ENCODE measurements at places on chromosomes 2 and 18.
A peak's percentile ranks its signal among the peaks of the same experiment; 100 is the strongest.

GRCh38 chr2:227234429-227234828, 70.0 kb downstream of the COL4A3 start:
- no peak for DNase-seq

DNA sequence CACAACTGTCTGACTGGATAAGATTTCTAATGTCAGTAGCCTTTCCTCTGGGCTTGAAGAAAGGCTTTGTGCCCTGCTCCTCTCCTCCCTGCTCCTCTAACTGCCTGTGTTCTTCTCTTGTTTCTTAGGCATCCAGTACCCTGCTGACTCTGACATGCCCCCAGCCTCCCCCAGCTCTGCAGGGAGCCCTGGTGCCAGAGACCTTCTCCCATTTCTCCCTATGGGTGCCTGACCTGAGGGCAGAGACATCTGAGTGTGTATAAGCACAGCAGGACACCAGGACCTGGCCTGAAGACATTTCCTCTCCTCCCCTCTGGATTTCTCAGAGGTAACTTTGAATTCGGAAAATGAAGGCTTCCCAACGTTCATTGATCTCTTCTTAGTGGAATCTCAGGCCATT, 23.6 kb downstream of the RNF144A start:
- no peak for DNase-seq

DNA sequence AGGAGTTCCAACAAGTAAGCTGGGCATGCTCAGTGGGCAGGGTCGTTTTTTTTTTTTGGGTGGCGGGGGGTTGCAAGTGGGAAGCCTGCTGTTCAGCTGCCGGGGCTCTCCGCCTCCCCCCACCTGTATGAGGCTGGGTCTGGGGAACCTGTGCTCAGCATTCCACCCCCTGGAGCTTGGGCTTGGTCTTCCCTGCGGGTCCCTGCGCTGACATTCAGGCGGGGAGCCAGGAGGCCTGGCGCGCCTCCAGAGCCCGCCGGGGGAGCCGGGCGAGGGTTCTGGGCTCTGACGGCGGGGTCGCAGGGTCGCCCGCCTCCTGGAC, 822 bp upstream of the GPD2 start:
- DNase-seq, result peak; percentile 70

GRCh38 chr2:163236553-163236952, 398.0 kb upstream of the KCNH7 start:
- DNase-seq, result no peak

GRCh38 chr2:203878063-203878462, 10.5 kb downstream of the CTLA4 start:
- DNase-seq, result no peak

GRCh38 chr2:239457586-239458445, 57.0 kb upstream of the HDAC4 start:
- no peak for DNase-seq

DNA sequence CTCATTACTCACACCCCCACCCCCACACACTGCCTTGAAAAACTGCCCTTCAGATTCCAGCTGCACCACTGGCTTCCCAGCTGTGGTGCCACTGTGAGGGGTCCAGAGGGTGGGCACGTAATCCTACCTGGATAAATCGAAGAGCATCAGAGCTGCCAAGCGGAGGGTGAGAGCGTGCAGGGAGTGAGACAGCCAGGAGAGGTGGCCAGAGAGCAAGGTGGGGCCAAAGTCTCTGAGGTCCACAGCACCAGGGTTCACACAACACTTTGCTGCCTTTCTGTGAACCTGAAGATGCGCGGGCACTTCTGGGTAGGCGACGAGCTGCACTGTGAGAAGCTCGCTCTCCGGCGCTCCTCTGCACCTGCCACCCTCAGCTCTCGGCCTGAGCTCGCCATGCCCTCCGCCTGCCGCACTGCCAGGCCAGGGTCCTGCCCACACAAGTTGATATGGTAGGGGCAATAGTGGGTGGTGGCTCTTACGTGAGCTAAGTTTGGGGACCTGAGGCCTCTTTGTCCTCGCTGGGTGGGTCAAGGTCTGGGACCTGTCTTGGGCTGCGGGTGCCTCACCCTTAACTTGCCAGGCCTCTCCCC, 83.9 kb downstream of the MARCO start:
- DNase-seq, result no peak

DNA sequence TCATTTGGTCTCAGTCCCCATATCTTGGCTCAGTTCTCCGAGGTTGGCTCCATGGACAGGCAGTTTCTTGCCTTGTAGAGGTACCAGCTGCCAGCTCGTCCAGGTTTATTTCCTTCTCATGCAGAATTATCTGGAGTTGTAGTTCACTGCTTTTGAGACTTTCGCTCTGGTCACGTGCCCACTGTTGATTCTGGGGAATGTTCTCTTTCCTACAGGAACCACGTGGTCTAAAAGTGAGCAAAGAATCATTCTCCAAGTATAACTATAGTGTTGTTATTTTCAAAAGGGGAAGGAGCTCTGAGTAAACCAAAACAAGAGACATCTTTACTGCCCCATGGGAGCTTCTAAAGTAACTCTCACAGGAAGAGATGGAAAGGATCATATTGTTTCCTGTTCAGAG, 41.2 kb upstream of the RAB27B start:
- DNase-seq, result no peak

DNA sequence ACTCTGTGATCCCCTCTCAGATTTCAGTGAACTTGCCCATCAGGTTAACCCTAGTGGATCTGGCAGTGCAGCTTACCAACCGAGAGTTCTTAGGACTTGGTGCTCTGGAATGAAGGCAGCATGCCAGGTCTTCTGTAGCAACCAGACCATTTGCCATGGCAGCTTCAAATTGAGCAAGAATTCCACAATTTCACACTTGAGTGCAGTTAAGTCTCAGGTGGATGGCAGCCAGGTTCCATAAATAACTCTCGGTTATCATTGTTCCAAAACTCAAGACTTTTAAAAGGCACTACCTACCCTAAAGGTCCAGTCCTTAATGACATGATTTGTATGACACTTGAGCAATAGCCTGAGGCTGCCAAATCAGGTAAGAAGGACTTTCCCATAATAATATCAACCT, 48.1 kb downstream of the GALNT3 start:
- no peak for DNase-seq

GRCh38 chr18:25561918-25562317, 210.0 kb upstream of the ZNF521 start:
- DNase-seq, result no peak

DNA sequence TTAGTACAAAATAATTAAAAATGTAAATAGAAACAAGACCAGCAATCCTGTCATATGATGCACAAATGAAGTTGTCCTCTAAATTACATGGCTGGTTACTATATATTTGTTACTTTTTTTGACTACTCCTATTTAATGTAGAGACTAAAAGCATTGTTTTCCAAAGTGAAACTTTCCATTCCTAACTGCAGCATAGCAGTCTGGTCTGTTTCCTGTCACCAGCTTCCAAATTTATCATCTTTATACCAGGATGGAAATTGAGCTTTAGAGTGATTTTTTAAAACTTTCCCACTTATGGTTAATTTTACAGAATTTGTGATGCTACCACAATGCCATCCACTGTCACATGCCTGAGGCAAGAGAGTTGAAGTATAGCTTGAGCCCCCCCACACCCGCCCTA, 33.5 kb upstream of the RAB27B start:
- DNase-seq, result no peak

- no peak for DNase-seq
Observed at GRCh38 chr2:43044093-43044681, 182.2 kb downstream of the ZFP36L2 start.

- peak; percentile 85 for DNase-seq
Observed at GRCh38 chr18:50441501-50441900, 66.7 kb downstream of the SKA1 start.

DNA sequence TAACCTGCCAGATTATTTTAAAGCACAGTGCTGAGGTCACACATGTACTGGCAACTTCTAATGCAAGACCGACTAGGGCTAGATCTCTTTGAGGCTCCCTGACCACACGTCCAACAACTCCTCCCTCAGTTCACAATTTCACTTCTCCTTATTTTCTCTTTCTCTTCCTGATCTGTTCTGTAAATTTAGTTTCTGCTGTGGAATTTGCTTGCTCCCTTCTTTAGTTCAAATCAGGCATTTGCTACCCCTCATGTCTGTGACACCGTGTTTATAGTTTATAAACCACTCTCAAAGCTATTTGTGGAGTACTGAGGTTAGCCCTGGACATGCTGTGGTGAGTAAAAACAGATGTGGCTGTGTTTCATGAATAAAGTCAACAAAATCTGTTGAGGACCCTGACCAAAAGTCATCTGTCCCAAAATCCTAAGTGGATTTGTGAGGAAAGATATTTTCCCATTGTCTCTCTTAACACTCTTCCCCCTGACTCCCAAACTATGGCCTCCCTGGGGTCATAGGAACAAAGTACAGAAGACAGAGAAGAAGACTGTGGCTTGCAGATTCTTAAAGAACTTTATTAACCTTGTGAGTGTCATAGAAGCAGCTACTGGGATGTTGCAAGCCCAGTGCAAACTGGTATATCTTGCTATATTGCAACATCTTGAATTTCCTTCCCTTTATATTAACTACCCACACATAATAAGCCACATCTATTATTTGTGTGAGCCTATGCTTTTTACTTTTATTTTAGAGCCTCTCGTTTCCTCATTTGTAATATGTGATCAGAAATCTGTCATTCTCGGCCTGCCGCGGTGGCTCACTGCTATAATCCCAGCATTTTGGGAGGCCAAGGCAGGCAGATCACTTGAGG, 3.5 kb upstream of the NAGK start:
- DNase-seq, result no peak

- no peak for DNase-seq
Observed at GRCh38 chr2:240212425-240213225, 72.2 kb upstream of the OTOS start.

GRCh38 chr2:54741250-54741649, 17.8 kb downstream of the EML6 start:
- DNase-seq, result no peak

GRCh38 chr2:86105252-86105968, at the start of gene POLR1A:
TSS of gene POLR1A (minus strand) at chr2:86105886. CDS start at chr2:86105776, 110 bp downstream.
- DNase-seq, result peak; percentile 92

All from NCI-H345 (cell line).